ENCODE measurements at places on chromosomes 3 and 15.

GRCh38 chr3:144433006-144433405 is 461.4 kb downstream of the DIPK2A start:
- no peak for DNase-seq

DNA sequence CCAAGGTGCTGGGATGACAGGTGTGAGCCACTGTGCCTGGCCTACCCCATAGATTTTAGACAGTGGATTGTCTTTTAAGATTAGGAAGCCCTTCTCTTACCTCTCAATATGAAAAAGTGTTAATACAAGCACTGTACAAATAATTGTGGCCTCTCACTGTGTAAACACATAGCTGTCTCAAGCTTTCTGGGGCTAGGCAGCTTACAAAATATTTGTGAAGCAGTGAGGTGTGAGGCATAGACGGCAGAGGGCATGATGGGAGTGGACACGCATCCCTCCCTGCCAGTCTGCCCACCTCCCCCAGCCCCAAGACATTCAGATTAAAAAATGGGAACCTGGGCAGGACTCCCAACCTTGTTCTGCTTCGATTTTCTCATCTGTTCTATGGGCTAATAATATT is 34.6 kb downstream of the SQOR start:
- no peak for DNase-seq

DNA sequence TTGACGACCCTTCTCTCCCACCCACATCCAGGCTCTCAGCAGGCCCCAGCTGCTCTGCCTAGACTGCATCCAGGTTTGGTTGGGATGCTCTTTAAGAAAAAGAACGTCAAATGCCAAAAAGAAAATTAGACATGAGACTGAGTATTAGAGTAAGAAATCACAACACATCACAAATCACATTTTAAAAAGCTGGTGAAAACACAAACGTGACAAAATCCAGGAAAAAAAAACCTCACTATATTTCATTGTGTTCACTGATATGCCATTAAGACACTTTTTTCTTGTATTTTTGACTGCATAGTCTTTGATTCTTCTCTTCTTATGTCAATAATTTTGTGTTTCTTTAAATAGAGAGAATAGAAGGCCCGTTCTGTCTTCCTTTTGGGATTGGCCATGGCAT is 243.7 kb downstream of the TLE3 start:
- DNase-seq: no peak

GRCh38 chr3:105101603-105102002 is 265.1 kb upstream of the ALCAM start:
- DNase-seq: no peak

DNA sequence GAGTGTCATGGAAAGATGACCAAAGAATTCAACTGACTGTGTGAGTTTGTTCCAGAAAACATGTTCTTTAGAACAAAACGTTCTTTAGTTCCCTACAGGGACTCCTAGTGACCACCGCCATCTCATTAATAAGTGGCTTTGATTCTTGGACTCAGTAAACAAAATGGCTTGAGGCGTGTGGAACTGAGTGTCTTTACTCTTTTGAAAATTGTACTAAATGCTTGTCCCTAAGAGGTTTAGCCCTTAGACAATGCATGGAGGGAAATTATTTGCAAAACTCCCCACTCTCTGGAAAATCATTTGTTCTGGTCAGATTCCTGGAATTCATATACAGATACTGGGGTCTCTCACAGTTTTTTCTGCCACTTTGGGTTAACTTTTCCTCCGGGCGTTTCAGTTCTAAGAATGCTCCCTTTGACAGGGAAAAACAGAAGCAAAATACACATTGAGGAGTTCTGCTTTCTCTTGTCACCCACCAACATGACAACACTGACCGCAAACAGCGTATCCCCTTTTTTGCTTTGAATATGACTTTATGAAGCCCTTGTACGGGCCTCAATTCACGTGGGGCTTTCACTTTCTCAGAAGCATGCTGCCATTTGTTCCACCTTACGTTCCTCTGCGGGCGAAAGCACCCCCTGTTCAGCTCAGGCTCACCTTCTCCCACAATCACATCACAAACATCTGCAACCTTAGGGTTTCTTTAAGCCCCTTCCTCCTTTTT is 15.3 kb upstream of the NRROS start:
- peak; percentile 37 for DNase-seq

DNA sequence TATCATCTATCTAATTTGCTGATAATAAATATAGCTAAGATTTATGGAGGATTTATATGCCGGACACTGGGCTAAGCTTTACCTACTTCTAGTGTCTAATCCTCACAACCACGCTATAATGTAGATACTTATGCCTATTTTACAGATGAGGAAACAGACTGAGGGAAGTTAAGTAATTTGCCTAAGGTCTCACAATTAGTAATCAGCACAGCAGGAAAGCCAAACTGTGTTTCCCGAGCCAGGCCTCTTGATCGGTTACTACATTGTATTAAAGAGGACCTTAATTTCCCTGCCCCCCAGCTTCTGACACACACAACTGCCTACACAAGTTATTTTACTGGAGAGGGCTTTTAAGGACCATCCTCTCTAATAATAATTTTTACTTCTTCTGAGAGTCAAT is 40.9 kb downstream of the ONECUT1 start:
- DNase-seq: no peak

DNA sequence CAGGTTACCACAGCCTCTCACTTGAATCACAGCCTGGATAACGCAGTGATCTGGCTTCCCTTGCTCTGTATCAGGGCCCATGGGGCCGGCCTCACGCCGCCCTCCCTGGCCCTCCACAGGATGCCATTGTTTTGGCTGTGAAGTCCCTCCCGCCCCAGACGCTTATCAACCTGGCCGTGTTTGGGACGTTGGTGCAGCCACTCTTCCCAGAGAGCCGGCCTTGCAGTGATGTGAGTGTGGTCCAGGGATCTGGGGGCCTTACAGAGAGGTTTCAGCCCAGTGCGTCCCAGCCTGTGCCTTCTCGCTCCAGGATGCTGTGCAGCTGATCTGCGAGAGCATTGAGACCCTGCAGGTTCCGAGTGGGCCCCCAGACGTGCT is 6.6 kb downstream of the VWA5B2 start:
- DNase-seq: no peak

GRCh38 chr3:113210604-113211329 is 590 bp upstream of the BOC start:
- no peak for DNase-seq

DNA sequence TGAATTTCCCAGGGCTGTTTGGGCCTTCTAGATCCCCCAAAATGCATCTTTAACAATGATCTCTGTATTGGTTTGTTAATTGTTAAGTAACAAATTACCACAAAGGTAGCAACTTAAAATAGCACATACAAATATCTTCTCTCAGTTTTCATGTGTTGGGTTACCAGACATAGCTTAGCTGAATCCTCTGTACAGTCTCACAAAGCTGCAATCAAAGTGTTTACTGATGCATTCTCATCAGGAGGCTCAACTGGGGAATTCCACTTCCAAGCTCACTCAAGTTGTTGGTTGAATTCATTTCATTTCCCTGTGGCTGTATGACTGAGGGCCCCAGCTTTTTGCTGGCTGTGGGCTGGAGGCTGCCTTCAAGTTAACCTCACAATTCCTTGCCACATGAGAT is 297.6 kb downstream of the RPLP1 start:
- DNase-seq: no peak
